ENCODE measurements at places on chromosomes 2 and 18.

- DNase-seq: no peak
Measured at GRCh38 chr2:46385786-46386577, 88.8 kb downstream of the EPAS1 start.

DNA sequence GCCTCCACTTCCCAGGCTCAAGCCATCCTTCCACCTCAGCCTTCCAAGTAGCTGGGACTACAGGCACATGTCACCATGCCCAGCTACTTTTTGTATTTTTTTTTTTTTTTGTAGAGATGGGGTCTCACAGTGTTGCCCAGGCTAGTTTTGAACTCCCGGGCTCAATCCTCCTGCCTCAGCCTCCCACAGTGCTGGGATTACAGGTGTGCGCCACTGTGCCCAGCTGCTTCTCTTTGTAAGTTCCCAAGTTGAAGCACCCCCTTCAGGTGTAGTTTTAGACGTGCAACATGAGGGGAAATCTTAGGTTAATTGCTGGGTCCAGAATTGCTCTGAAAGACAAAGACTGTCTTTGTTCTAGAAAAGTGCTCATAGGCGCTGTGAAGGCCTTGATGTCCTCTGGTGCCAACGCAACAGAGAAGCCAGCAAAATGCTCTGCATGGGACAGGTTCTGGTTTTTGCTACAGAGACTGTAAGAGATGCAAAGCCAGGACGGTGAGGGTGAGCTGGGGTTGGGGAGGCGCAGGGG is 46.6 kb downstream of the RRM2 start:
- DNase-seq: no peak

- DNase-seq: no peak
Measured at GRCh38 chr2:20933714-20934113, 110.2 kb downstream of the APOB start.

DNA sequence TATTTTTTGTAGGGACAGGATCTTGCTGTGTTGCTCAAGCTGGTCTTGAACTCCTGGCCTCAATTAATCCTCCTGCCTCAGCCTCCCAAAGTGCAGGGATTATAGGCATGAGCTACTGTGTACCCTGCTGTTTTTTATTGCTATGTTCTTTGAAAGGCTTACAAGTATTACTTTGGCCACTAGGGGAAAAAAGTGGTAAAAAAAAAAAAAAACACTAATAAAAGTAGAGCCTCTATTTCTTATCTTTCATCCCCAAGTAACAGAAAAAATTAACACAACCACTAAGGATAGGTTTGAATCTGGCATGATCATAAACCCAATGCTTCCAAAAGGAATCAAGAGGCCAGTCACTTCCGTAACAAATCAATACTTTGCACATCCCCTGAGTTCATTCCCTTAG is 11.6 kb downstream of the NOL10 start:
- DNase-seq: no peak

GRCh38 chr2:188984065-188984491 is 9.9 kb downstream of the COL3A1 start:
- no peak for DNase-seq

GRCh38 chr2:36672199-36672598 is 24.3 kb upstream of the VIT start:
- DNase-seq: no peak

DNA sequence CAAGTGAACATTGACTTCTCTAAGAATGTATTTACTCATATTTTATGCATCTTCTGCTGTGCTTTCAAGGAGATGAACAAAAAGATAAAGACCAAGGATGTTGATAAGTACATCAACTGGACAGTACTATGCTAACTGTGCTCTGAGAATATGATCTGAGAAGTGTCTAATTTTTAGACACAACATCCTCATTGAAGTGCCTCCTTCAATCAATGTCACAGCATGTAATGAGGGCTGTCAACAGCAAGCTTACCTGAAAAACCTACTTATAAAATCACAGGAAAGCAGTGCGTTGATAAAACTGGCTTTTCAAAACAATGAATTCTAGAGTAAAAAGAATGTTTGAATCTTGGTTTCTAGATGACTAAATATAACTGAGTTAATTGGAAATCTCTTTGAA is 452.9 kb upstream of the DSEL start:
- no peak for DNase-seq
